ENCODE measurements at places on chromosomes 2 and 18.

- no peak for DNase-seq
These were observed 387.2 kb upstream of the CWC22 start for GRCh38 chr2:180394305-180394704.

DNA sequence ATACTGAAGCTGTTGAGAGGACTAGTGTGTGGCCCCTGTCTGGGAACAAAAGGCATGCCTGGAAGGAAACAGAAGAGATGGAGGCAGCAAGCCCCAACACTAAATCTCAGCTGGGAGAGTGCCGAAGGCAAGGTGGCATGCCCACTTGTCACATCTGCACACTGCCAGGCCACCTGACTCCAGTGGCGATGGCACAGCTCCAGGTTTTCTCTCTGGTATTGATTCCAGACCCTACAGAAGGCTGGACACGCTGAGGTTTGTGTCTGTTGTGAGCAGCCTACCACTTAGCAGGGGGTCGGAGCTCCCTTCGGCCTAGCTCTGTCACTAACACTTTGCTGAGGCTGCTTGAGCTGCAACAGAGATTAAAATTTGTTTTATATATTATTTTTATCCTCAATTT is 307.3 kb downstream of the TDRD15 start:
- DNase-seq = no peak

DNA sequence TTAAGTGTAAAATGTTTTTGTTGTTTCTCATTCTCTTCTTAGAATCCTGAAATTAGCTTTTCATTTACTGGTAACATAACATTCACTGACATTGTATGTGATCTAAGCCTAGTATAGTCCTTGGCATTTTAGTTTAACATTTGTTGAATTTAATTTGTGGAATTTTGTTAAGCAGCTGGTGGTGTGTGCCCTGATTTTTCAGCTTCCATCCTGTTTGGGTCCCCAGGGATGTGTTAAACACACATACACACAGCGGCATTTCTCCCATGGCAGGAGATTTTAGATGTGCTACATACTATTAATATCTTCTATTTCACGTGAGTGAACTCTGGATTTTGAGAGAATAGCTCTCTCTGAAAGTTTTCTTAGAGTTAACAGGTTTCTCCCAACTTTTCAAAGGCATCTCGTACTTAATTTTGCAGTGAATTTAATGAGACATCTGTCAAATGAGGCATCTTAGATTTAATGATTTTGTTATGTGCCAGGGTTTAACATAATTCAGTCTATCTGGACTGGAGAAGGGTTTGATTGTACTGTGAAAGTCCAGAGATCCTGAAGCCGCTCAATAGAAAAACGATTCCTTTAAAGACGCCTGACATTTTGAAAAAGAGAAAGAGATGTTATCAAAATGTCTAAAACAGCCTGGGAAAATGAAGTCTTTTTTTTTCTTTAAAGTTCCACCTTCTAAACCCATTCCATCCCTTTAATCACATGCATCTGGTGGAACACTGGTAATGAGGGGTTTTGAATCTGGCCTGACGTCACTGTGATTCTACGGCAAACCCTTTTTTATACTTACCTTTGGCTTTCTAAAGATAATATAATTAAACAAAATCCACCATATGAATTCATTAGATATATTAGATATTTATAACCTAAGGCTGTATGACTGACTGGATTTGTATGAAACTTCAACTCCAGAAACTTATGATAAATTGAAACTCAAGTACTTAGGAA is 6.8 kb downstream of the PHLPP1 start:
- no peak for DNase-seq

DNA sequence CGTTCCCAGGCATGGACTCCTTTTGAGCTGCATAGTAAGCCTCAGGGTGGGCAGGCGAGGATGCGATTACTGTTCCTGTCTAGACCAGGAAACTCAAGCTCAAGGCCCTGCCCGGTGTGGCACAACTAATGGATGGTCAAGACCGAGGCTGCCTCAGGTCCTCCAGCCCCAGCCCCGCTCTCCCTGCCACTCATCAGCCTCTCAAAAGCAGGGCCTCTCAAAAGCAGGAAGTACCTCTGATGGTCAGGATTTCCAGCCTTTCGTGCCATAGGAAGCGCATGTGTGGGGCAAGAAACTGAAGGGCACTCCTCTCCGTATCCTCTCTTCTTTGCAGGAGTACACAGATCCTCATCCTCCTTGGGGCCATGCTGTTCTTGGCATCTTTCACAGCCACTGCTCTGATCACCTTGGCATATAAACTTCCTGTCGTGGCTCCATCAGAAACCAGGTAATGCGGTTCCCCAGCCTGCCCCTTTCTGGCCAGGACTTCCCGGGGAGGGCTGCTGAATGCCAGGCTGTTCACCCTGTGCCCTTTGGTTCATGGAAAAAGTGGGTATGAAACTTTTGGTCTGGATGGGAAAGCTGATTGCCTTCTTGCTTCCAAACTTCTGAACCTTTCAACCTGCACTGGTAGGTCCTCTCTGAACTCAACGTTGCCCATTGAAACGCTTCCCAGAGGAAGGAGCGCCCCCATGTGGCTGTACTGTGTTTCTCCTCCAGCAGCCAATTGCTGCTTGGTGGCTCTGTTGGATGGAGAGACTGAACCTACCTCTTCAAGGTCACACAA is 82.8 kb upstream of the SEC11C start:
- peak; percentile 85 for DNase-seq

- DNase-seq = no peak
These were observed 85.7 kb downstream of the SUCLG1 start for GRCh38 chr2:84373391-84373790.

GRCh38 chr2:228938629-228939028 is 332.5 kb downstream of the PID1 start:
- no peak for DNase-seq

- no peak for DNase-seq
These were observed 13.2 kb downstream of the SNORC start for GRCh38 chr2:232883116-232883721.

DNA sequence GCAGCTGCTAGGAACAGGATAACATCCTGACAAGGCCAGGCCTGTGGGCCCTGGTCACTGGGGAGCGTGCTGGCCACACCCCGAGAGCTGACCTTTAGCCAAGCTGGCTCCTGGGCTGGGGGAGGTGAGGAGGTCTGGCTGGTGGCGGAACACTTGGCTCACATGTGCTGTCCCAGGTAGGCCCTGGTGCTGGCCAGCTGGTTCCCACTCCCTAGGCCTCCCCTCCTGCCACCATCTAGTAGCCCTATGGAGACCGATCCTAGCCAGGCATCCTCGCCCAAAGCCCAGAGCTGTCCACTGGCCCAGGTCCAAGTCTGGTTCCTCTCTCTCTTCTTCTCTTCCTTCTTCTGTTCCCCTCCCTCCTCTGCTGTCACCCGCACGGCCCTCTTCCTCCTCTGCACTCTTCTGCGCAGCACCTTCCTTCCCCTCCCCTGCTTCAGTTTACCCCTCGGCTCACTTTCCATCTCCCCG is 52.4 kb downstream of the TNS1 start:
- no peak for DNase-seq

DNA sequence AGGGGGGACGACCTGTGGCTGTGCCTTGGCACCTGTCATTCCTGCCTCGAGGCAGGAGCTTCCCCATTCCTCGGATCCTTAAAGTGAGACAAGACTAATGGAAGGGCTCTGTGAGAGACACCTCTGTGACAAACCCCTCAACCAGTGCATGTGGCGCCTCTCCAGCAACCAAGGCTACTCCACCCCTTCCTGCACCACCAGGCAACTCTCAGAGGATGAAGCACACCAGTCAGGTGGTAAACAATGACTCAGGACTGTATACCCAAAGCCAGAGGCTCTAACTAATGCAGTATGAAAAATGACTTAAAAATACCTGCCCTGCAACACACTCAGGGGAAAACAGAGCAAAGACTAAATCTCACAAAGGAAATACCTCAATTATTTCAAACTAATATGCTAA is 136.9 kb downstream of the UXS1 start:
- DNase-seq = no peak

- no peak for DNase-seq
These were observed 1240.8 kb upstream of the CRIM1 start for GRCh38 chr2:35114765-35115164.

GRCh38 chr2:240451791-240452461 is 16.5 kb downstream of the GPC1 start:
- no peak for DNase-seq

GRCh38 chr2:131035112-131035825 is 58.0 kb downstream of the FAM168B start:
- DNase-seq = no peak

DNA sequence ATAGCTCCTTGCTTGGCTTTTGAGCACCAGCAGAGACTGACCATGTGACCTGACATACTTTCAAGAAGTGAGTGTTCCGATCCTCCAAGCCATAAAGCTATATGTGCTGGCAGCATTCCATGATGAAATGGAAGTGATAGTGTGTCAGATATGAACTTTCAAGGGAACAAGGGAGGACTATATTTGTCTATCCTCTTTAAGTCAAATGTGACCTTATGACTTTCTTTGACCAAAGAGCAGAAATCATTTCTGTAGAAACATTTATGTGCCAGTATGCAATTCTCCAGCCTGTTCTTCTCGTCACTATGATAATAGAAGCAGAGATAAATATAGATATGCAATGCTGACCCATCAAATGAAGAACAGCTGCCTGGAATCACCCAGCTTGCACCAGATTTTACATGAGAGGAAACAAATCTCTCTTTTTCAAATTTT is 14.4 kb downstream of the HYCC2 start:
- no peak for DNase-seq

GRCh38 chr2:52970642-52971041 is 797.0 kb upstream of the CHAC2 start:
- no peak for DNase-seq

- peak; percentile 73 for DNase-seq
These were observed 116.9 kb downstream of the TPGS2 start for GRCh38 chr18:36711813-36712444.

DNA sequence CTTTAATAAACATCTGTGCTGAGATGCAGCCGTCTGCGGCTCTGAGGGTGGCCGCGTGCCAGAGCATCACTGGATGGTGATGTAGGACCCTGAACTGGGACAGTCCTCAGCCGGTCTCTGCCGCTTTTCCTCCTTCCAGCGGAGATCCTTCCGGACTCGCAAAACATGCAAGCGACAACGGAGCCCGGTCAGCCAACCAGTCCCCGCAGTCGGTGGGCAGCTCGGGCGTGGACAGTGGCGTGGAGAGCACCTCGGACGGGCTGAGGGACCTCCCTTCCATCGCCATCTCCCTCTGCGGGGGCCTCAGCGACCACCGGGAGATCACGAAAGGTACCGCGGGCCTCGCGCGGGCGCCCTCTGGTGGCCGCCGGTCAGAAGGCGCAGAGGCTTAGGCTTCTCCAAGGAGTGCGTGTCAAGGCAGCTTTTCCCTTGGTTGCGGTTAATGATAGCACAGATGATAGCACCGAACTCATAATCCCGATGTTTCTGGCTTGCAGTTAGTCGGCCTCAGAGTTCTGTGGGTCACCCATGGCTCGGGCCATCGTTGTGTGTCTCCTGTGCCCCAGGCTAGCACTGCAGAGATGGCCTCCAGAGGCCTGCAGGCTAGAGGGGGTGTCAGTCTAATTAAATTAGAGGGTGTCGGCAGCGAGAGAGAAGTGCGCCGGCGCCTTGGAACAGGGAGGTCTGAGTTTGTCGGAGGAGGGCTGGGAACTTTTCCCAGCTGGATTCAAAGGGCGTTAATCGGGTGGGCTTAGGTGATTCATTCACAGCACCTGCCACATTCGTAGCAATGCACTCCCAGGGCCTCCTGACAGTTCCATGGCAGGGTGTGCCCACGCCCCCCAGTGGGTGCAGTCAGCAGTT is 38.5 kb downstream of the LPIN1 start:
- no peak for DNase-seq

DNA sequence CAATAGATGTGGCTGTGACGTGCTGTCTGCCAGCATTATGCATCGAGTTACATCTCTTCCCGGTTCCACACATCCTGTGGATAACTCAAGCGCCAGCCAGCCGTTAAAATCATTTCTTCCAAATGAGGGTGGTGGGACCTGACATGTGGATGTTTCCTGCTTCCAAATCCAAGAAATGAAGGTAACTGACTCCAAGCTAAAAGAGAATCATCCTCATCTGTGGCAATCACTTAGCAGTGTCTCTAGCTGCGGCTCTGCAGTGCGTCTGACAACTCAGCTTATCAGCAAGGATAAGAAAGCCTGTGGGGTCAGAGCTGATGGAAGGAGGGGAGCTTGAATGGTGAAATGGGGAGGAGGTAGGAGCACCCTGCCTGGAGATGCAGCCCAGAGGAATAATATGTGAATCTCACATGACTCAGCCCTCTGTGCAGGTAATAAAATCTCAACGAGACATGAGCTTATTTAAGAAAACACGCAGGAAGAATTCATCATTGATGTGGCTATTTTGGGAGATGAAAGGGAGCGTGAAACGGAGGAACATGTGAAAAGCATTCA is 382.2 kb upstream of the TRIB2 start:
- DNase-seq = no peak

DNA sequence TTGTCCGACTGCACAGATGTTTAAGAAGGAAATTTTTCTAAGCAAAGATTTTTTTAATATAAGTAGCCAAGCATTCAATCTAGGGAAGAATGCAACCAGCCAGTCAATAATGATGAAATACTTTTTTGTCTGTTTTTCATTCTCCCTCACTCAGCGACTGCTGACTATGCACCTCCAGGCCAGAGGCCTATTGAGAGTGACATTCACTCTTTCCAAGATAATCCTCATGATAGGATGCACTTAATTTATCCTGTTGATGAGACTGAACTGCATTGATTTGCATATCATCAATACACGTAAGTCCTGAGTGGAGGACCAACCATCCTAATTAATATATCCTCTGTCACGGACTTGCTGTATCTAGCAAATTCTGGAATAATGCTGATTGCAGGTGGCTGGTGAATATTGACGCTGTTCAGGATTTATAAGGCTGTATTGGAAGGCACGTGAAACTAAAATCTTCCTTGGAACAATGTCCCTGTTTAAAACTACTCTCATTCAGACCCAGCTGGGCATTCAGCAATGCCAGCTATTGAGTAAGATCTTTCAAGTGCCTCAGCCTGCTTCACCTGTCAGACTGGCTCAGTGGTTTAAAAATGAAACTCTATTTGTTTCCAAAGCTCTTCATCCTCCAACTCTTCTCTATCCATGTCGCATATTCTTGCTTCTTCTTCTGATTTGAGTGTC is 142.2 kb downstream of the MAP2 start:
- DNase-seq = no peak

DNA sequence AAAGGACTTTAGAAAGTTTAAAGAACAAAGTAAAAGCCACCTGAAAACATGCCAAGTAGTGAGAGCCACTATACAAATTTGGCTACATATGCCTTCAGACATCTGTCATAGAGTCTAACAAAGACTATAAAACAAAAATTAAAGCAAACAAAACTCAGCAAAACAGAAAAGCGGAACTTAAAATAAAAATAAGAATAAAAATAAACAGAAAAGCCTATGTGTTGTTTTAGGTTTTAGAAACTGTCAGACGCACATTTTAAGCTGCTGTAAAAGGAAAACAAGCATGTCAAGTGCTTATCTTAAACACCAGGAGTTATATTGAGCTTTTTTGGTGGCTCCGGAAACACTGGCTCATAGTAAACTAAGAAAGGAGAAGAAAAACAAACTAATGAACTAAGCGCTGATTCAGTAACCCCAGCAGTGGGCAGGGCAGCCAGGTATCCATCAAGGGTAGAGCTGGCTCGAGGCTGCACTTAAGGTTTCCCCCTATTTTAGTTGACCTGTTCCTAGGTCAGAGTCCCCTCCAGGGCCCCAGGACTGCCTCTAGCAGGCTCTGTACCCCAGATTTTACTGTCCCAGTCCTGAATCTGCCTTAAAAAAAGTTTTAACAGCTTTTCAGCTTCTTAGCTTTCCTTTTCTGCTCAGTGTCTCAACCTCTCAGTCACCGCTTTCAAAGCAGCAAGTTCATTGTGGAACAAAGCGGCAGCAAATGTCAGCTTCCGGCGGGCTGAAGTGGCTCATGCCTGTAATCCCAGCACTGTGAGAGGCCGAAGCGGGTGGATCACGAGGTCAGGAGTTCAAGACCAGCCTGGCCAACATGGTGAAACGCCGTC is 15.4 kb upstream of the RMC1 start:
- DNase-seq = peak; percentile 82
